ENCODE measurements at places on chromosomes 11 and 22.

GRCh38 chr22:45082795-45083194, 73.0 kb upstream of the PHF21B start:
- DNase-seq: no peak

- no peak for DNase-seq
These were observed 125.1 kb downstream of the WT1 start for GRCh38 chr11:32310214-32310601.

GRCh38 chr11:44351006-44351660, 41.2 kb upstream of the ALX4 start:
- DNase-seq: no peak

DNA sequence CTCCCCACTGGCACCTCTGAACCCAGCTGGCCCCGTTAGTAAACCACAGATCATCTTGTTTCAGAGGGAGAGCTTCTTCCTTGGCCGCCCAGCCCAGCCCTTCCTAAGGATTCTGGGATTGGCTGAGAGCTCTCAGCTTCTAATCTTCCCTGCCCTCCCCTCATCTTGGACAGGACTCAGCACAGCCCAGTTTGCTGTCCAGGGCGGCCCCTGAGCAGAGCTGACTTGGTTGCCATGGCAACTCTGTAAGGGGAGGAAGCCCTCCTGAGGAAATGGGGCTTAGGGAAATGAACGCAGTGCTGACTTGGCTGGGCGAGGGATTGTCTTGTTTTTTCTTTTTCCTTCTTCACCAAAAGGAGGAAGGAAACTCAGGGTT, 4.6 kb downstream of the APOL4 start:
- DNase-seq: no peak
